ENCODE measurements at places on chromosomes 1 and 21.

GRCh38 chr1:37701051-37701450, 8.7 kb downstream of the CDCA8 start:
- DNase-seq = no peak

DNA sequence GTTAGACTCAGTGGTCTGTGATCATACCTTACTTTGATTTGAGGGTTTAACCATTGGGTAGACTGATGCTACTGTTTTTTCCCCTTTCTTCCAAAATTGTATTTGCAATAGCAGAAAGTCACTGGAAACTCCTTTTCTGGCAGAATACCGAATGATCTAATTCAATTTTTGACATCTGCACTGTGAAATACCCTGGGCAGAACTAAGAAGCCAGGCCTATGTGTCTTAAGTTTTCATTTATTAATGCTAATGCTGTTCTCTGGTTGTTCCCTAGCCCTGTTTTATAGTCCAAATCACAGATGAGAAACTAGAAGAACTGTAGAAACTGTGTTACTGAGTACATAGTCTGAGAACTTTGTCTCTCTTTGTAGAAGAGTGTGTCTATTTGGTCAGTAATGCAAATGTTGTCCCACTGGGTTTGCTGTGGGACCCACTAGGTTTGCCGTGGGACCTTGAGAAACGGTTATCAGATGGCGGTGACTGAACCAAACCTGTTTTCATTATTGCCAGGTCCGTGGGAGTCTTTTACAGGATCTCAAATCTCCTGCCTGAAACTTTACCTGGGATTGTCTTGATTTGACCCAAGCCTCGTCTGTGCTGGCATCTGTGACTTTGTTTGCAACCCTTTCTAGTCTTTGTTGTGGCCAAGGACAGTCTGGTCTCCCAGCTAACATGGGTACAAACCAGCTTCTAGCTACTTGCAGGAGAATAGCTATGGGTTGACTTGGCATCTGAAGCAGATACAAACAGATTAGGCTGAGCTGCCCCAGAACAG, 41.4 kb downstream of the PEX14 start:
- no peak for DNase-seq

DNA sequence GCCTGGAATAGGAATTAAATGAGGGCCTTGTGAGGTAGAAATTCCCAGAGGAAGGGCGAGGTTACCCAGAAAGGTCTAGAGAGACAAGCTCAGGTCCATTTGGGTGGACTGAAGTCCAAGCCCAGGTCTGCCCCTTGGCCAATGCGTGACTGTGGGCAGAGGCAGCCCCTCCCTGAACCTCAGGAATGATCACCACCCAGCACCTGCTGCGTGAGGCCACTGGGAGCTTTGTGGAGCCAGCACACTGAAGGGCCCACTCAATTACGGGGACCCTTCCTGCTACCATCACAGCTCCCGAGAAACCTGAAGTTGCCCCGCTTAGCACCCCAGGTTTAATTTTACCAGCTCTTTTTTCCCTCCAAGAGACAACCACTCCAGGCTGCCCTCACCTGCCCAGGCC, 6.5 kb upstream of the MATN1 start:
- no peak for DNase-seq

GRCh38 chr1:236002572-236002971, 62.3 kb downstream of the NID1 start:
- no peak for DNase-seq

GRCh38 chr21:41548781-41549180, 40.8 kb upstream of the TMPRSS2 start:
- no peak for DNase-seq

DNA sequence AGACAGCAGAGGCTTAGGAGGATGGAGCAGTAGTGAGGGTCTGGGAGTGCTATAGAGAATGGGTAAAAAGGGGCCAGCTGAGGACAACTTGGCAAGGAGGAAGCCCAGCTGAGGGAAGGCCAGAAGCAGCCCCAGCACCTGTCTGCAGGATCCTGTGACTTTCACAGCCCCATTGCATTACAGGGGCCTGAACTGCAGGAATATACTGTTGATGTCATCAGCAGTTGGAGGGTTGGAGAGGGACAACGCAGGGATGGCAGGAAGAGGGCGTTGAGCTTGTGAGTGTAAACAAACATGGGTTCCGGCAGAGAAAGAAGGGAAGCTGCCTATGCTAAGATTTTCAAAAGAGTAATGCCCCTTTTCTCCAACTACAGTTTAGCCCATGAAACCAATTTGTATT, 628.5 kb downstream of the SMYD3 start:
- no peak for DNase-seq

DNA sequence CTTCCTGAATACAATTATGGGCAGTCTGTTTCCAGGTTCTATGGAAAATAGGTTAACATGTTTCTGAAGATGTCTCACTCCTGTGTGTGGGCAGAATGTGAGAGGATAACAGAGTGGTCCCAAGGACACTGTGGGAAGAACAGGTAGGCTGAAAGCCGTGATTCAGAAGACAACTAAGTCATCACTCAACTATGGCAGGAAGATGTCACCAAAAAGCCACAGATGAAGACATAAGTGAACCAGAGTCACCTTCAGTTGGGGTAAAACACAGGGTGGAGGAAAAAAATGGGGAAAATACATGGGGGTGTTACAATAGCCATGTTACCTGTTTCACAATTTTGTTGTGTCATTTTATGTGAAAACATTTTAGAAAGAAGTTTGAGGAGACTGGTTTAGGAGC, 75.1 kb downstream of the UCHL5 start:
- DNase-seq = no peak

- DNase-seq = no peak
These were observed 34.5 kb downstream of the SYDE2 start for GRCh38 chr1:85166351-85166750.

- no peak for DNase-seq
These were observed 37.5 kb upstream of the NADK start for GRCh38 chr1:1815606-1816281.

GRCh38 chr1:68319907-68320306, 87.6 kb upstream of the WLS start:
- no peak for DNase-seq

DNA sequence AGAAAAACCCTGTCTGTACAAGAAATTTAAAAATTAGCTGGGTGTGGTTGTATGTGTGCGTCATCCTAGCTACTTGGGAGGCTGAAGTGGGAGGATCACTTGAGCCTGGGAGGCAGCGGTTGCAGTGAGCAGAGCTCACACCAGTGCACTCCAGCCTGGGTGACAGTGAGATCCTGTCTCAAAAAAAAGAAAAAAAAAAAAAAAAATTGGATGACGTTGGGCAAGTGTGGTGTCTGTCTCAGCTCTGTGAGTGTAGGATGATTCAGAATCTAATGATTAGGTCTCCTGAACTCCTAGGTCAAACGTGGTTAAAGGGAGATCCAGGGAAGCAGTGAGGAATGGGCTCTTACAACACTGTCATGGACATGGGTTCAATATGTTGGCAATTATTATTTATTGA, 435.9 kb downstream of the KIF26B start:
- no peak for DNase-seq

DNA sequence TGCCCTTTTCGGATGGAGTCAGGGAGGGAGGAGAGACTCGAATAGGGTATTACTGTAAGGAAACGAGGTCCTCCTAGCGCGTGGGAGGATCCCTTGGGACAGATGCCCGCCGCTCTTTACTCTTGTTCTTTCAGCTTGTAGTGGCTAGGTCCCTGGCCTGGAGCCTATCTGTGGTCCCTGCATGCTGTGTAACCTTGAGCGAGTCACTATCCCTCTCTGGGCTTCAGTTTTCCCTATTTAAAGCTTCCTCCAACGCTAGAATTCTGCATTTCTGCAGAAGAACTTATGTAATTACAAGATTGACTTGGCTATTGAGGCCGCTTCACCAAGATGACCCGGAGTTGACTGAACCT, 744 bp downstream of the MIER1 start:
- DNase-seq = no peak

GRCh38 chr1:211379446-211379845, 52.8 kb downstream of the TRAF5 start:
- no peak for DNase-seq

DNA sequence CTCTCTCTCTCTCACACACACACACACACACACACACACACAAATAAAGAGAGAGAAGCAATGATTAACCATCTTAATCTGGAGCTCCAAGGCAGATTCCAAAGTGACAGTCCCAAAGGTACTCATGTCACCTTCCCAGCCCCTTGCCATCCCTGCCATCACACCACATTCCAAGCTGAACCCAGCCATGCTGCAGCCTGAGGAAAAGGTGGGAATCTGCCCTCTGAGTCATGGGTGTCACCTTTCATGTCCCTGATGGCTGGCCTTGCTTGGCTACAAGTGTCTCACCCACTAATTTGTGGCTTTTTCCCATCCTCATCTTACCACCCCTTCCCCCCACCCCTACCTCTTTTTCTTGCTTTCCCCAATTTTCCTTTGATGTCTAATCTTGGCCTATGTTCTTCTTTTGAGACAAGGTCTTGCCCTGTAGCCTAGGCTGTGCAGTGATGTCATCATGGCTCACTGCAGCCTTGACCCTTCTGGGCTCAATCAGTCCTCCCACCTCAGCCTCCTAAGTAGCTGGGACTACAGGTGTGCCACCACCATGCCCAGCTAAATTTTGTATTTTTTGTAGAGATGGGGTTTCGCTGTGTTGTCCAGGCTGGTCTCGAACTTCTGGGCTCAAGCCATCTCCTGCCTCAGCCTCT, 3.2 kb downstream of the ANXA9 start:
- no peak for DNase-seq

DNA sequence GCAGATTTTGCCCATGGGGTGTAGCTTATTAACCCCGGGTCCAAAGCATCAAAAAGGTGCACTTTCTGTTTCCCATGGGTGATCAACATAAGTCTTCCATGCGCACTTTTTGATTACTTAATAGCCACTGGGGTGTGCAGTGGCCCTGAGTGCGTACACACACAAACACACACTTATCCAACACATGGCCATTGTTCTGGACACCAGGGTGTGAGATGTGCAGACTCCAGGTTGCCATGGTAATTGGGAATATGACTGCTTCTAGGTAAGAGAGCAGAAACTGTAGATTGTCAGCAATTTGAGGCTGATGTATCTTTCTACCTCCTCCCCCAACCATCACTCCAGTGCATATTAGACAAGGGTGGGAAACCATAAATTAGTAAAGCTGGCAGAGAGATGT, 68.8 kb downstream of the MAB21L3 start:
- no peak for DNase-seq

GRCh38 chr1:166182281-166182680, 15.5 kb upstream of the FAM78B start:
- no peak for DNase-seq

- DNase-seq = no peak
These were observed 14.0 kb downstream of the NAV1 start for GRCh38 chr1:201552941-201553351.

- DNase-seq = no peak
These were observed 43.1 kb upstream of the CXADR start for GRCh38 chr21:17469727-17470126.

All from stimulated activated CD8-positive, alpha-beta memory T cell treated with anti-CD3 and anti-CD28 coated beads, Interleukin-15, amount 100 ng/mL, for 4 hours (primary cell).